GM23338 (cell line): ENCODE measurements at places on chromosomes 11 and 22. TPM values are rescaled to one million over a fixed set of nuclear protein-coding genes. Genes with fewer than 3 reads are reported as not detected.

Gene CSNK2A3
- 4.1 and 4.8 TPM in 2 replicates for total RNA-seq

Gene APOA4
- total RNA-seq, result not detected in 2 replicates

Gene SCGB1D1
- total RNA-seq, result not detected in 2 replicates

Gene LMO2
- 3.1 and 3.9 TPM in 2 replicates for total RNA-seq

Gene OR5A1
- total RNA-seq, result 0.03 TPM in 1 of 2 replicates, not detected in the other

Gene GGTLC3
- not detected in 2 replicates for total RNA-seq

Gene DBX1
- total RNA-seq, result not detected in 2 replicates

Gene LRRC55
- total RNA-seq, result 1.4 and 1.5 TPM in 2 replicates

Gene CASP5
- total RNA-seq, result not detected in 2 replicates

Gene GNAZ
- total RNA-seq, result 9.9 and 11.1 TPM in 2 replicates

Gene CARNS1
- 0.27 and 0.76 TPM in 2 replicates for total RNA-seq

Gene TSGA10IP
- total RNA-seq, result 1.1 and 2.0 TPM in 2 replicates

- DNase-seq, result no peak
Observed at GRCh38 chr11:86596861-86597586, 75.4 kb downstream of the ME3 start.

GRCh38 chr22:26479792-26480610 lies 3.6 kb downstream of the HPS4 start:
- DNase-seq, result no peak

DNA sequence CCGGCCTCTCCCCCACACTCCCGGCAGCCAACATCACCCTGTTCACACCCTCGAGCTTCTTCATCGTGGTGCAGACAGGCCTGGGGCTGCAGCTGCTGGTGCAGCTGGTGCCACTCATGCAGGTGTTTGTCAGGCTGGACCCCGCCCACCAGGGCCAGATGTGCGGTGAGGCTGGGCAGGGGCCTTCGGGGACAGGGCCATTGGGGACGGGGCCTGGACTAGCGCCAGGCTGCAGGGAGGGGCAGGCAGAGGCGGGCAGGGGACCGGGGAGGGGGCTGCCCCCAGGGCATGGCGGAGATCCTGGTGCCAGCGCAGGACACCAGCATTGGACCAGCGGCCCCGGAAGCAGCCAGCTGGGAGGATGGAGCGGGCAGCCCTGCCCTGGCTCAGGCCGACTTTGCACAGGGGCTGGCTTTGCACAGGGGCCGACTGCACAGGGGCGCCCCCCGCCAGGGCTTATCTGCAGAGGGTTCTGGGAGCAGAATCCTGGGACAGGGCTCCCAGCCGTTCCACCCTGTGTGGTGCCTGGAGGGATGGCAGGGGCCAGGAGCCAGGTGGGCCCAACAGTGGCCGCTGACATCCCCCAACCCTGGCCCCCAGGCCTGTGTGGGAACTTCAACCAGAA lies 8.6 kb downstream of the MUC5B start:
- DNase-seq, result no peak

DNA sequence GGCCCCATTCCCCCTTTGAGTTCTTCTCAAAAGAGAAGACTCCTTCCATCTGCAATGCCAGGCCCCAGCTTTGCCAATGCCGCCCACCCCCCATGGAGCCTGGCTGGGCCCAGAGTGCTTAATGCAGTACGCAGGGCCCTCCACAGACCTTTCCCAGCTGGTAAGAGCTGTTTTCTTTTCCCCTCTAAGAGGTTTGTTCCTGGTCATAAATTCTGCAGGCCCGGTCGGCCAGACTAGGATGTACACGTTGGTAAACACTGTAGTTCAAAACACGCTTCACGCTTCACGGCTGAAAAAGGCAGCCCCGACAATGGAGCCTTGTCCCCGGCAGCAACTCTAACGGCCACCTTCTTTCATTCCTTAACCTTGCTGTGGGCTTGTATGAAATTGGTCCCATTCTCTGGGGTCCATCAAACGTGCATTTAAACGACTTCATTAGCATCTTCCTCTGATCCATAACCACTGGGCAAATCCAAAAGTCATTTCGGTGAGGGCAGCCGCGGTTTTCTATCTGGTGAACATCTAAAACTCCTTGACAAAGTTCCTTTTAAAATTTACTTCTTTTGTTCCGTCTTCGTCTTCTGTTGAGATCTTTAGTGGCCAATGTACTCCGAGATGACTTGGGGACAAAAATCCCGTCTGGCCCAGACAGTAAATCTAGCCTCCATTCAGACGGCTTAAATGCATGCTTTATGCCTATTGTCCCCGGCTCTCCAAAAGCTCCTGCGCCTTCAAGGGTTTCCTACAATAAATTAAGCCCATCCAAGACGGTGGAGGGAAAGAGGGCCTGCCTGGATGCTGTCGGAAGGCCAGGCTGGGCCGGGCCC lies 60.0 kb upstream of the MYEOV start:
- DNase-seq, result no peak

GRCh38 chr11:85989746-85990145 lies 79.1 kb downstream of the PICALM start:
- DNase-seq, result no peak

- no peak for DNase-seq
Observed at GRCh38 chr11:132064987-132065620, 694.7 kb downstream of the NTM start.

DNA sequence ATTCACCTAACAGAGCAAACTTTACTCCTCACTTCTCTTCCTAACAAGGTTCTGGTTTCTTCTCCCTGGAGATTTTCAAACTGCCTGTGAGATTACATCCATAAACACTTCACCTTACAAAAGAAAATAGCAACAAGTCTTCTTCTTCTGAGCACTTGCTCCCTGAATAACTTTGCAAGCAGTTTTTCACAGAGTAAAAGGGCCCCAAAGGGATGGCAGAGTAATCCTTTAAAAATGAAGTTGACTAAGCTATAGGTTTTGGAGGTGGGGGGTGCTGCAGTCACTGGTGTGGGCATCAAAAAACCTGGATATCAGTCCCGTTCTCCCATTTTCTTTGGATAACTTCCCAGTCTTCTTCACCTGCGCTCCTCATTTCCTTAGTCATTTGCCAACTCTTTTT lies 484.9 kb downstream of the MIAT start:
- peak; percentile 23 for DNase-seq

DNA sequence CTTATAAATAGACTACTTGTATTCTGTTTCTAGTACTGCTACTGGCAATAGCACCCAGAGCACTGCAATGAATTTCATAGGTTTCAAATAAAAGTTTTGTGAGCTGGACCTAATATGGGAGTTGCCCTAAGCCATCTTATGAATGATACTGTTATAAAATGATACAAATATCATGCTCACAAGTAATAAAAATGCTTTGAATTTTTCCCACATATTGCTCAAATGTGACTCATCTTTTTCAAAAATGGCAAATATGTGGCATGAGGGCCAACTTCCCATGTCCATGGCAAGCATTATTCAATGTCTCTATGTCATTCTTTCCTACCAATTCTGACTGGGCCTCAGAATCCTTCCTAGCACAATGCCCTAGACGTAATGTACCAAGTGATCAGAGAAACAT lies 137.6 kb downstream of the TRPC6 start:
- DNase-seq, result no peak

GRCh38 chr22:46661221-46661851 lies 41.1 kb downstream of the GRAMD4 start:
- no peak for DNase-seq

GRCh38 chr11:75346912-75347647 lies 4.4 kb downstream of the ARRB1 start:
- no peak for DNase-seq

GRCh38 chr11:93747122-93747521 lies 5.7 kb downstream of the C11orf54 start:
- DNase-seq, result no peak

GRCh38 chr11:45568049-45568448 lies 97.4 kb downstream of the CHST1 start:
- no peak for DNase-seq

GRCh38 chr22:27984723-27985122 lies 65.7 kb upstream of the PITPNB start:
- no peak for DNase-seq

GRCh38 chr11:123438131-123438627 lies 8.1 kb downstream of the GRAMD1B start:
- peak; percentile 26 for DNase-seq

DNA sequence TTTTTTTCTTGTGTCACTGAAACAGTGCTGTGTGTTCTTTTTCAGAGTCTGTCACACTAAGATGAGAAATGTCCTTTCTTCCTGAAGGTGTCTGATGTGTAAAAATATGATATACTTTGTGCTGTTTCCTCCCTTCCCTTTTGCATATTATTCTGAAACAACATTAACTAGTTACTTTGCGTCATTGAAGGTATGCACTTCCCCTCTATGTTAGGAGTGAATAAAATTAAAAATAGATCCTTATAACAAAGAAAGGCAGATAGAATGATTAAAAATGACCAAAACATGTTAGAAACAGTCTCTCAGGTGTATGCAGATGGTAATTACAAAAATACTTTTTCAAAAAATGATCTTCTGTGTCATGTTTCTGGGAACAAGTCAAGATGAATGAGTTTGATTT lies 1.6 kb upstream of the RAB30 start:
- no peak for DNase-seq
